Suprapubic skin (tissue), 4 donors: ENCODE measurements at places on chromosomes 12 and 14. TPM values are rescaled to one million over a fixed set of nuclear protein-coding genes. Genes with fewer than 3 reads are reported as not detected.

Gene TDRD9
- total RNA-seq, result 1.7 TPM

Gene MYH6
- not detected for total RNA-seq

Gene TSPAN11
- total RNA-seq, result 0.64 TPM

Gene RDH5
- 5.7 TPM for total RNA-seq

Gene OR4K14
- total RNA-seq, result not detected

Gene DHRS2
- 0.21 TPM for total RNA-seq

Gene TAS2R8
- total RNA-seq, result not detected

Gene PLXNC1
- total RNA-seq, result 30.9 TPM
